ENCODE measurements at places on chromosomes 12 and 14.

DNA sequence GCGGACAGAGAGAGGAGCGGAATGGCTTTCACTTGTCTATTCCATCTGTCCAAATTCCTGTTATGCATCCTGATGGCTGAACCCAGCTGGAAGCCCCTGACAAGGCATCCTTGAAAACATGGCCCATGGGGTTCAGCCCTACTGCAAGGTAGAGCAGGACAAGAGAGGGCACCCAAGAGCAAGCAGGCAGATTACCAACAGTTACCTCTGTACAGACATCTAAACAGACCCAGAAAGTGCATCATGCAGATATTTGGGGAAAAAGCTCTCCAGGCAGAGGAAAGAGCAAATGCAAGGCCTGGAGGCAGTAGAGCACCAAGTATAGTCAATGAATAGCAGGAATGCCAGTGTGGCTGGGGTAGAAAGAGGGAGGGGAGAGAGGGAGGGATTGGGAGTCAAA, 407.5 kb downstream of the PCNX1 start:
- no peak for DNase-seq

DNA sequence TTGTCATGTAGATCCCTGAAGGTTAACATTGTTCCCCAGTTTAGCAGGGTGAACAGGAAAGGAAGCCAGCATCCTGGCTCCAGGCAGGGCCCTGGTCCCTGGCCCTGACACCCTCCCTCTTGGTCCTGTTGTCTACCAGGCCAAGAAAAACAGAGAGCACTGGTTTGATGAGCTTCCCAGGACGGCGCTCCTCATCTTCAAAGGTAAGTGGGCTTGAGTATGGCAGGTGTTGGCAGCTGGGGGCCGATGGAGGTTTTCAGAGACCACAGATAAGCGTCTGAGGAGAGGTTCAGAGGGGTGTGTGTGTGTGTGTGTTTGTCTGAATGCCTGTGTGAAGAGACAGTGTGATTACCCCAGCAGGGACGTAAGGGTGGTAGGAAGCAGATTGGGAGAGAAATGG, 56.3 kb downstream of the SLC8B1 start:
- DNase-seq, result no peak

GRCh38 chr12:115383668-115384067, 699.7 kb upstream of the TBX3 start:
- DNase-seq, result no peak

DNA sequence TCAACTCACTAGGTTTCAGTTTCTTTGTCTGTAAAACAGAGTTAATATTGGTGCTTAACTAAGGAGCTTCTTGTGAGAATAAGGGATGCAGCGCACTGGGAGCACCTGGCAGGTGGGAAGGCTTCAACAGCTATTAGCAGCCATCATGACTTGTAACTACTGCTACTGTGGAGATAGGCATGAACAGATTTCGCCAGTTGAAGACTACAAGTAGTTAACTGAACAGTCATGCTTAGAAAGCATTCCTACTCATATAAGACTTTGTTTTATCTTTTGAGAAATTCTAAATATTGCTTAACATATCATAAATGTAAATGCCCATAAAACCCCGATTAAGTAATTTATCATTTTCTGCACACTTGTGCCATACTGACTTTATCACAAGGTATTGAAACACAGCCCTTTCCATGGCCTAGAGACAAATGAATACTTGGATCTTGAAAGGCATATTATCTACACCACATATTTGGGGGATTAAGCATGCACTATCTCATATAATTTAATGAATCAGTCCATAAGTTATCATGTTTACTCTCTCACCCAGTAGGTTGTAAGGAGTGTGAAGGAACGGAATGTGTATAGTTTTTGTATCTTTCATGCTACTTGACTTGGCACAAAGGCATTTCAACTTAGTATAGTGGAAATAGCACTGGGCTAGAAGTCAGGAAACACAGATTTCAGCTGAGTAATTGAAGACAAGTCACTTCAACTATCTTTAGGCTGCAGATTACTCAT, 16.1 kb downstream of the NTN4 start:
- DNase-seq, result no peak

DNA sequence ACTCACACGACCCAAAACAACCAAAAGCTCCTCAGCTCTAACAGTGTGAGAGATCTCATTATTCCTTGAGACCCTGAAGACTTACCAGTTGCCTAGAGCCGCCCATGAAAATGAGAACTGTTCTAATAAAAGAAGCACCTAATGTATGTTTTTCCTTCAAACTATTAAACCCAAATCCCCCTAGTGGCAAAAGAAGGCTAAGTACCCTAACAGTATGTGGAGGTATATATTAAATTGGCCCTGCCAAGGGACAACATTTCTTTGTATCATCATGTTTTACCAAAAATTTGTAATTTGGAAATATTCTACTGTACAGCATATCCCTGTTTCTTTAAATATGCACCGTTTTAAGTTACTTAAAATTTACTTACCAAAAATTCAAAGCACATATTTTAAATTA, 38.0 kb upstream of the PPFIA2 start:
- DNase-seq, result no peak

DNA sequence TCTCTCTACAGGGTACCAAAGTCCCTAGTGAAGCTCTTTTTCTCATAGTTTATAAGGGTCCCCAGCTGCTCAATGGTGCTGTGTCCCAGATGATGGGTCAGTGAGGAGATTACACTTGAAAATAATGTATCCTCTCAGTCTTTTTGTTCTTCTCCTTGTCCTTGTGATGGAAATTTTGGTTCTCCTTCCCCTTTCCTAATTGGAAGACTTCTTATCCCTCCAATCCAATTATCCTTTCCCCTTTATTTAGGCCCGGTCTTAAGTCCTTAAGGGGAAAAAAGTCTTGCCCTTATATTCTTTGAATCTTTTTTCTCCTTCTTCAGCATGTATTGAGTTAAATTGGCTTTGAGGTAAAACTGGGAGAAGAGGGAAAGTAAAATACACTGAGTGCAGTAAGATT, 126.1 kb upstream of the PTPRQ start:
- no peak for DNase-seq

- peak; percentile 14 for DNase-seq
These were observed 662 bp downstream of the EPS8 start for GRCh38 chr12:15788233-15789219.

- DNase-seq, result no peak
These were observed 29.1 kb upstream of the KLRB1 start for GRCh38 chr12:9636851-9637206.

DNA sequence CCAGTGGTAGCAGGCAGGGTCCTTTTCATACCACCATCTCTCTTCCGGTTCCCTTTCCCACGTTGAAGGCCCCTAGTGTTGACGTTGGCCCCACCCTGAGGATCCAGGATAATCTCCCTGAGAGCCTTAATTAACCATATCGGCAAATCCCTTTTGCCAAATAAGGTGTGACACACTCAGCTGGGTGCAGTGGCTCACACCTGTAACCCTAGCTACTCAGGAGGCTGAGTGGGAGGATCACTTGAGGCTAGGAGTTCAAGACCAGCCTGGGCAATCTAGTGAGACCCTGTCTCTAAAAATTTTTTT, 2.8 kb upstream of the TMEM119 start:
- DNase-seq, result no peak

DNA sequence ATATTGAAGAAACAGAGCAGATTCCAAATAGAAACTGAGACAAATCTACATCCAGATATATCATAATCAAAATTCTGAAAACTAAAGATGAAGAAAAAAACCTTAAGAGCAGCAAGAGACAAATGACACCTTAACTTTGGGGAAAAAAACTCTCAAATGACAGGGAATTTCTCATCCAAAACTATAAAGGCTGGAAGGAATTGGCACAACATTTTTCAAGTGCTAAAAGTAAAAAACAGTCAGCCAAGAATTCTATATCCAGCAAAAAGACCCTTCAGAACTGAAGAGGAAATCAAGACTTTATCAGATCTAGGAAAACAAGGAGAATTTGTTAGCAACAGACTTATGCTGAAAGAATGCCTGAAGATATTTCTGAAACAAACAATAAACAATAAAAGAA, 90.3 kb upstream of the RASSF8 start:
- no peak for DNase-seq

- DNase-seq, result no peak
These were observed 229.2 kb downstream of the DPF3 start for GRCh38 chr14:72664651-72665050.
